ENCODE measurements at places on chromosomes 5 and 9.

DNA sequence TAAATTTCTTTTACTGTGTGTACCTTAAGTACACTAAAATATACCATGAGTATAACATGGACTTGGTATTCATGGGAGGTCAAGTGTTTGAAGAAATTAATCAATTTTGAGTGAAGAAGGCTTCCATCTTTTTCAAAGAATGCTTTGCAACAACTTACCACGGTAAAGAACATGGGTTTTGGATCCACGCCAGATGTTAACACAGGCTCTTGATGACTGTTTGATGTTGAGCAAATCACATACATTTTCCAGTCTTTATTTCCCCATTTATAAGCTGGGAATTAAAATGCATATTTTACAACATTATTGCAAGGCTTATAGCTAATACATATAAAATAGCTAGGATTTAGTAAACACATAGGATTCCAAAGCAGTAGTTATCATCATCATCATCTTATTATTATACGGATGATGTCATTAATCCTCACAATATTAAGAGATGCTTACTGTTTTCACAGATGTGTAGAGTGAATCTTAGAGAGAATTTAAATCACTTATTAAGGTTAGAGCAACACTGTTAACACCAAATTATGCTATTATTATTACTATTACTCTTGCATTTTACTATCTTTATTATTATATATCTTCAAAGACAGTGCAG is 362.0 kb downstream of the PRELID2 start:
- DNase-seq: no peak

- DNase-seq: no peak
These were observed 813.5 kb downstream of the TLE4 start for GRCh38 chr9:80385246-80385645.

DNA sequence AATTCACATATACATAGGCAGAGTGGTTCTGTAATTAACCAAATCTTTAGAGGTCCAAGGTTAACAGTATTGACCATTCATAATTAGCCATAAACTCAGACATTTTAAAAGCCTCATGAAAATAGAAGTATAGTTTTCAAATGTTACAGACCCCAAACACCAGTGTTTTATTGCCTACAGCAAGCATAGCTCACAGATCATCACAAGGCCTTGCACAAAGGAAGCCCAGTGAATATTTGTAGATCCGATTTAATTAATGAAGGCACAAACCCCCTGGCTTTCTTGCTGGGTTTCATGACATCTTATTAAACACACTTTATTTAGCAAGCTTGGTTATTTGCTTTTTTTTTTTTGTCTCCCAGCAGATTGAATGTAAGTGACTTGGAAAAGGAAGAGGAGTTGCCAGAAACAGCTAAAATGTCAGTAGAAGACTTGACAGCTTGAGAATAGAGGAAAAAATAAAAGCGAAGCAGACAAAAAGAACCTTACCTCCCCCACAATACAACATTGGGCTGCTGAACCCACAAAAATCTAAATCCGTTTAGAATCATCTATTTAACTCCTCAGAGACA is 283.9 kb upstream of the TNC start:
- no peak for DNase-seq

DNA sequence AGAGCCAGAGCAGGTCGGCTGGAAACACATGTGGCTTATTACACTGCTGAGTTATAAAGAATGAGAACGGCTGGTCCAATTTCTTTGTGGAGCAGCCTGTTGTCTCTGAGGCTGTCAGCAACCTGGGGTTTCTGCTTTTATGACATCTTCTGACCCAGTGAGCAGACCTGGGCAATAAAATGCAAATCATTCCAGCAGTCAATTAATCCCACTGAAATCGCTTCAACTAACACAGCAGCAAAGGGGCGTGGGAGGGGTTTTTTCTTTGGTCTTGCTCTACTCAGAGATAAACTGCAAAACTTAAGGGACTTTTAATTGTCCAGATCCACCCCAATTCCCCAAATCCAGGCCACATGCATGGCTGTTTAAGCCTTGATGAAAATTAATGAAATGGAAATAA is 215.7 kb downstream of the SLIT3 start:
- DNase-seq: no peak

DNA sequence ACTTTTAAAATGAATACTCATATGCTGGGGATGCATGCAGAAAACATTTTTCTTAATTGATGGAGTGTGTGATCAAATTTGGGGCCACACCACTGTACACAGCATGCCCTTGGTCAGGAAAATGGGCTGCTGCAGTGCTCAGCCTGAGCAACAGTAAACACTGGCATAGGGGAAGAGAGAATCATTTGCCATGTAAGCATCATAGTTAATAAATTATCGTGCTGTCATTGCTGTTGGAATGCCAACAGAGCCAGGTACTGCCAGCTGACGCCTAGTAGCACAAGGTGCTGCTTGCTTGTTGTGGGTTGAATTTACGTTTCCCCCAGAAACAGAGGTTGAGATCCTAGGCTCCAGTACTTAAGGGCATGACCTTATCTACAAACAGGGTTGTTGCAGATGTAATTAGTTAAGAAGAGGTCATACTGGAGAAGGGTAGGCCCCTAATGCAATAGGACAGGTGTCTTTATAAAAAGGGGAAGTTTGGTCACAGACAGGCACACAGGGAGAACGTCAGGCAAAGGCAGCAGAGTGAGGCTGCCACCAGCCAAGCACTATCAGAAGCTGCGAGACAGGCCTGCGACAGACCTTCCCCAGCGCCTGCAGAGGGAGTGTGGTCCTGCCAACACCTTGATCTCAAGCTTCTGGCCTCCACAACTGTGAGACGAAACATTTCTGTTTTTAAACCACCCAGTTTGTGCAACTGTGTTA is 25.3 kb downstream of the DAP start:
- DNase-seq: no peak

DNA sequence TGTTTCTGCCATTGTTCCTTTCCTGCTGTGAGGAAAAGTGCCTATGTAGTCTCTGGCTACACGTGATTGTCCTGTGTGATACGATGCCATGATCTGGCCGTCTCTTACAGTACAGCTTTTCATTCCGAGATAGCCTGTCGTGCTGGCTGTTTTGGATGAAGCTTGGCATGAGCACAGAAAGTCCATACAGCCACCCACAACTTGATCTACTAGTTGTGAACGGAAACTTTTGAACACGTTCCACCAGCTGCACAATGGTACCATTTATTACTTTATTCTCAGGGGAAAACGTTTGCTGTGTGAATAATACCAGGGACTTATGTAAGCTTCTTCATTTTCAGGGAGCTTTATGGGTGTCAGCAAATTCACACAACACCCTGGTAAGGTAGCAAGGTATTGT is 217.6 kb upstream of the ANKRD55 start:
- no peak for DNase-seq

- no peak for DNase-seq
These were observed 18.5 kb downstream of the IFNA5 start for GRCh38 chr9:21286659-21287058.

- no peak for DNase-seq
These were observed 71.9 kb upstream of the PPP1R2B start for GRCh38 chr5:156778139-156778706.

- no peak for DNase-seq
These were observed 396.5 kb downstream of the MLLT3 start for GRCh38 chr9:20225826-20226225.

GRCh38 chr5:56650386-56650785 is 165.0 kb upstream of the MAP3K1 start:
- no peak for DNase-seq

- DNase-seq: no peak
These were observed 495.2 kb downstream of the AGTPBP1 start for GRCh38 chr9:85246541-85246940.

DNA sequence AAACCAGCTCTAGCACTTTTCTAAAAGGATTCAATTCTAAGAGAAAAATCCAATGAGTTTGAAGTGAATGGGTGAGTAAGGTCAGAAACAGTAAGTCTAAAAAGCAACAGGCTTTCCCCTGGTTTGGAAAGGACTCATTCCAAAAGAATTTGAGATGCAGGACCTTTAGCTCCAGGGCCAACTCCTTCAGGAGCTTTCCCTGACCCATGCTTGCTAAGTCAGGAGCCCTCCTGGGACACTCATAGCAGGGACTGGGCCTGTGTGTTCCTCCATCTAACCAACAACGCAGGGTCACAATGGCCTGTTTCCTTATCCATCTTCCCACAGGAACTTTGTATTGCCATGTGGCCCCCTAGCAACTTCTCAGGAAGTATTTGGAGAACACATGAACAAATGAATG is 198.8 kb downstream of the FRMD3 start:
- no peak for DNase-seq

DNA sequence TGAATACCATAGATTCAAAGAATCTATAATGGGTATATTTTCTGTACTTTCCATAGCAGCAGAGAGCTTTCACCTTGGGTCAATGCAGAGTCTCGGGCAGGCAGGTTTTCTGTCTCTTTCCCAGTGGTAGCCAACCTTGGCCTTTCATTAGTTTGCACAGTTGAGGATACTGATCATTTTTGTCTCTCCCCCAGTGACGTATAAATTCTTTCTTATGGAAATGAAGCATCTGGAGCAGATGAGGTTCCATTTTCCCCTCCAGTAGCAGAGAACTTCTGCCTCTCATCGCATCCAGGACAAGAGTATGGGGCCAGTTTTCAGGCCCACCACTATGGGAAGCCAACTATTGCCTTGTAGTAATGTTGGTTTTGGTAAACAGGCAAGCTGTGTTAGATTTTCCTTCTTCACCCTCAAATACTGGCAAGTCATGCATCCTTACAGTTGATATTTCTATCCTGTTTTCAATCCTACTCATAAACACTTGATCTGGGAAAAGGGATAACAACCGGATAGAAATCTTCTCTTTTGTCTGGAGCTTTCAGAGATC is 845.2 kb upstream of the CDH18 start:
- no peak for DNase-seq

DNA sequence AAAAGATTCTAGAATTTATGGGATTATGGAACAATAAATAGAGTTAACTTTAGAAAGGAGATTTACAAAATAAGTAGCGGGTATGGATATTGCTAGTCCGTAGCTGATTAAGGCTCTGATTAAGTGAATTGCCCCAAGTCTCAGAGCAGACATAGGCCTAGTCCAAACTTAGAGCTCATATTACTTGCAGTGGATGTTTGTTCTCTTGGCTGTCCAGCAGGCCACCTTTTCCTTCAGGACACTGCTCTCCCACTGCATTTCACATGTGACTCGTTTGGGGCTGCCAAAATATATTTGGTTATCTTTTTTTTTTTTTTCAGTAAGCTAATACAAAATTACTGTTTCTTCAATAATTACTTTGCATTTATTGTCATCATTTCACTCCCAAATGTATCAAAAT is 76.6 kb downstream of the ARRDC3 start:
- no peak for DNase-seq

DNA sequence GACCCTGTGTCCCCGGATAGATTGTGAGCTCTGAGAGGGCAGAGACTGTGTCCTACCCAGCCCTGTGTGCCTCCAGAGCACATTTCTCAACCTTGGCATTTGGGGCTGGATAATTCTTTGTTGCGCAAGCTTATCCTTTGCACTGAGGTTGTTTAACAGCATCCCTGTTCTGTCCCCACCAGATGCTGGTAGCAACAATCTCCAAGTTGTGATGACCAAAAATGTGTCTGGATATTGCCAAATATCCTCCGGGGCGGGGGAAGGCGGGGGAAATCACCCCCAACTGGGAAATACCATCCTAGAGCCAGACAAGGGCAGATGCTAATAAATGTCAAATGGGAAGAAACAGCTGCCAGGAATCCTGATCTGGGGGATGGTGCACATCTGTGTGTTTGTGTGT is 24.0 kb upstream of the TNIP1 start:
- DNase-seq: no peak

DNA sequence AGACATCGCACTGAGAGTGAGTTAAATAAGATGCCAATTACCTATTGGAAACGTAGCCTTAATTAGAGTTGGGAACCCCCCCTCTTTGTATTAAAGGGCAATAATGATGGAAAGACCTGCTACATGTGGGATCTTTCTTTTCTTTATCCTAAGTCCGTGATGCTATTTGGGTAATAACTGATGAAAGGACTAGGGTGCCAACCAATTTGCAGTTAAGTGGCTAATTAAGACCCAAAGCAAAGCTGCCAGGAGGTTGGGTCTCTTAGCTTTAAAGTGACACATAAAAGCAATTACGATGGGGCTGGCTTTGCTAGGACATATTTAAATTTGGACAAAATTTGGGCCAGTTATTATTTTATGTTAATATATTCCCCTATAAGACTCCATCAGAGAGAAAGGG is 728.8 kb downstream of the NR2F1-AS1 start:
- DNase-seq: no peak

GRCh38 chr9:23278561-23278960 is 547.5 kb downstream of the ELAVL2 start:
- DNase-seq: no peak

DNA sequence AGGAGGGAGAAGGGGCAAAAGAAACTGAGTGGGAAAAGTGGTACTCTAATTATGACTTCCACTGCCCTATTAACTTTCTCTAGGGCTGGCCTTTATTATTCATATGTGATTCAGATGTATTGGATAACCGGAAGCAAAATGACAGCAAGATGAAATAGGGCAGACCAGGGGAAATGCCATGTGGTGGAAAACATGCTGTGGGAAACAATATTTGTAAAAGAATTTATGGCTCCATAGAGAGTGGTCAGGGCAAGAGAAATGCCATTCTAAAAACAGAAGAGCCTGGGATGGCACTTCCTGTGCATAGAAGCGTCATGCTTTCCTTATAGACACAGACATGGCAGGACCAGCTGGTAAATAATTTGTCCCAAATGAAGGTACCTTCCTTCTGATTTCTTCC is 67.7 kb downstream of the MEGF10 start:
- no peak for DNase-seq

GRCh38 chr9:76459694-76460635 is 983 bp downstream of the GCNT1 start:
- peak; percentile 60 for DNase-seq

DNA sequence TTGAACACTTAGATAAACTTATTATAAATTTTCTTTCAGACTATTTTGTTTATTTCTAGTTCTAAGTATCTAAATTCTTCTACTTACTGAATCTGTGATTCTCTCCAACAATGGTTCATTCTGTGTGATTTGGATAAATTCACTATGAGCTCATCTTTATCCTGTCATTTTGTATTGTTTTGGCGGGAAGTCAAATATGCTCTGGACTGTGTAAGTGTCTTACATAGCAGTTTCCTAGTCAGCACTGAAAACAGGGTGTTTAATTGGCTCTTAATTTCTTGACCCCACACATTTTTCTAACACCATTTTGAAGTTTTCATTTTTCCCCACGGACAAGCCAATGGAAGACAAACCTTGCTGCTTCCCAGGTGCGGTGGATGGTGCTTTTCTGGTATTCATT is 207.0 kb upstream of the ACO1 start:
- DNase-seq: no peak

DNA sequence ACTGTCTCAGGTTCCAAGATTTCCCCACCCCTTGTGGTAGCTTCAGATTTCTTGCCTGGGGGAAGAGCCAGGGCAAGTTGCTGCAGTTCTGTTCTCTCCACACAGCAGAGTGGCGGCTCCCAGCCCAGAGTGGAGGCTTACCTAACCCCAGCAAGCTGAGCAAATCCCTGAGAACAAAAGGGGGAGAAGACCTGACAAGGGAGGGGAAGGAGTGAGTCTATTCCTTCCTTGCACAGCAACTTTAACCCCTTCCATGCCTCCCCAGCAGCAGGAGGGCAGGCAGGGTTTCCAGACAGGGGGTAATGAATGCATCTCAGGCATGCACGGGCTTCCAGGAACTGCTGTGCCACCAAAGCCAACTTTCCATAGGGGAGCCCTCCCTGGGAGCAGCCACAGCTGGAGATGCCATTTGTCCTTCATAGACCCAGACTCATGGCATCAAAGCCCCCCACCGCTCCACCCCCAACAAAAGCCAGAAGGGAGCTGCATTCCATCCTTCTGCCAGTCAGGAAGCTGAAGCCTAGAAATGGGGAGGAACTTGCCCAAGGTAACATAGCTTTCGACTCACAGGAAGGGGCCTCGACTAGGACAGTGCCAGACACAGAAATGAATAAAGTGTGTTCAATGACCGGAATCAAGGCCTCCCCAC is 28.8 kb upstream of the FAT2 start:
- DNase-seq: peak; percentile 77

Data from ecto neural progenitor cell (in vitro differentiated cells).